EH (cell line): ENCODE measurements at places on chromosomes 11 and 22.
A peak's percentile ranks its signal among the peaks of the same experiment; 100 is the strongest.

DNA sequence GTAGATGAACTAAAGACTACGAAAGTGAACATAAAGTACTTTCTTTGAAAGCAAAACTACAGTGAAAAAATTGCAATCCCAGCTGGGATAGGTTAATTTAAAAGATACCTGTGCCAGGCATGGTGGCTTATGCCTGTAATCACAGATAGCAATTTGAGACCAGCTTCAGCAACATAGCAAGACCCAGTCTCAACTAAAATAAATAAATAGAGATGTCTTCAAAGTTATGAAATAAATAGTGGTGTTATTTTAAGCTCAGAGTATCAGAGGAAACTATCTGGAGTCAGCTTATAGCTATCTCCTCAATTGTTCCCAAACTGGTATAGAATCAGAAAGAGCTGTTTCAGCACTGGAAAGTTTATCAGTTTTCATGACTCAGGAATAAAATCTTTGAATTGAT is 17.3 kb upstream of the MMP13 start:
- no peak for DNase-seq

- DNase-seq = peak; percentile 42
Observed at GRCh38 chr11:19642185-19643158, 70.2 kb upstream of the NAV2 start.

DNA sequence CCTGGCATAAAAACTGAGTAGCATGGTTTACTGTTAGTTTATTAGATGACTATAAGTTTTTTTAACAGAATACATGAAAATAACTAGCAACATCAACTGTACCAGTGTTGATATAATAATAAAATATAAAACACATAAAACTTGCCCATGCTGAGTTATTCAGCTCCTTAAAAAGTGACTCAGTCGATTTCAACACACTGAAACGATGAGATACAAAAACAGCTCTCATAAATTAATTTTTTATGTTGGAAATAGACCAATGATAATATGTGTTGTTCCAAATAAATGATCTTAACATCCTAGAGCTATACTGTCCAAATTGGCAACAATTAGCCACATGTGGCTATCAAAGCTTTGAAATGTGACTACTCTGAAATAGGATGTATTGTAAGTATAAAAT is 15.9 kb downstream of the PDGFD start:
- DNase-seq = peak; percentile 60

DNA sequence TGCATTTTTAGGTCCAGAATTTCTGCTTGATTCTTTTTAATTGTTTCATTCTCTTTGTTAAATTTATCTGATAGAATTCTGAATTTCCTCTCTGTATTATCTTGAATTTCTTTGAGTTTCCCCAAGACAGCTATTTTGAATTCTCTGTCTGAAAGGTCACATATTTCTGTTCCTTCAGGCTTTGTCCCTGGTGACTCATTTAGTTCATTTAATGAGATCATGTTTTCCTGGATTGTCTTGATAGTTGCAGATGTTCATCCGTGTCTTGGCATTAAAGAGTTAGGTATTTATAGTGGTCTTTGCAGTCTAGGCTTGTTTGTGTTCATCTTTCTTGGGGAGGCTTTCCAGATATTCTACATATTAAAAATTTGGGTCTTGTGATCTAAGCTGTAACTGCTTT is 694.8 kb upstream of the CCDC179 start:
- DNase-seq = peak; percentile 82

DNA sequence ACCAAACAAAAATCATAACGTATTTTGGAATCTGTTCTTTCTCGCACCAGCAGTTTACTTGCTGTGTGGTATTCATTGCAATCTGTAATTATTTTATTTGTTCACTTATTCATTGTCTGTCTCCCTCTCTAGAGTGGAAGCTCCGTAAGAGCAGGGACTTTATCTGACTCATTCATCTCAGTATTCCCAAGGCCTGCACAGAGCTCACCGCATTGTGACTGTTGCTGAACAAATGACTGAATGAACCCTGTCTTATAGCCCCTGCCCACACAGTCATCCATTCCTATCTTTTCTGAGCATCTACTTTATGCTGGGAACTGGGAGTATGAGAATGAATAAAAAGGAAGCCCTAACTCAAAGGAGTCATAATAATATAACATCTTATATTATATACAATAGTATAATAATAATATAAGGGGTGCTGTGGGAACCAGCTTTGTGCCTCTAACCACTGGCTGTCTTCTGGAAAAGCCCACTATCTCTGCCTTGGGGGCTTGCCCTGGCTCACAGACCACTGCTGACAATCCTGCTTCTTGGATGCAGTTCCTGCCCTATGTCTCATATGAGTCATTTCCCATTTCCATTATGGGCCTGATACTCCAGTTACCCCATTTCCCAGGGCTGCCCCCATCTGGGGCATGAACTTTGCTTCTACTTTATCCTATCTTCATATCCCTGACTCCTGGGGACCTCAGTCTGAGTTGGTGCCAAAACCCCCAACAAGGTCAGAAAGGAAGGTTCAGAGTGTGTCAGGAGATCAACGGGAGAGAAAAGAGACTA is 11.0 kb downstream of the XRRA1 start:
- DNase-seq = peak; percentile 54

GRCh38 chr11:70033711-70034070 is 44.4 kb upstream of the ANO1 start:
- DNase-seq = no peak

DNA sequence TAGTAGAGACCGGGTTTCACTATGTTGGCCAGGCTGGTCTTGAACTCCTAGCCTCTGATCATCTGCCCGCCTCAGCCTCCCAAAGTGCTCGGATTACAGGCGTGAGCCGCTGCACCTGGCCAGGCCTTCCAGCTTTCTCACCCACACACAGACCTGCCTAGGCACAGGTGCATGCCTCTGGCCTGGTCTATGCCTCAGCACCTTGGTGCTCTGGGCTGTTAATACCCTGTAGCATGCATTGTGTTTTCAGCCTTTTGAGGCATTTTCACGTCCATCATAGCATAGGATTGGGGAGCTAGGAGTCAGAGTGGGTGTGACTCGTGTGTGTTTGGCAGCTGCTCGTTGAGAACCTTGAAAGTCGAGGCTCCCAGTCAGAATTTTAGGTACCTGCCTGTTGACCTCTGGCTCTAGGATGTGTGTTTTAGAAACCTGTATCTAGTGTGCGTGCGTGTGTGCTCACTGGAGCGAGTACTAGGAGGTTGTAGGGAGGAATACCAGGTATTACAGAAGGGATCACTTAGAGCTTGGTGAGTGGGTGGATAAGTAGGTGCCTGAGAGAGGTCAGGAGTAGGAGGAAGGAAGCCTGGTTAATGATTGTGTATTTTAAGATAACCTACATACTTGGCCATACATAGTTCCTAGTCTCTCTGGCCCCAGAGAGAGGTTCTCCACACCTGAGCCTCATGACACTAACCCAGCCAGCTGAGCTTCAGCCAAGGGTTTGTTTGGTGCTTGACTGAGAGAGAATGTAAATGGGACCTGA is 20.0 kb downstream of the CRKL start:
- no peak for DNase-seq
